HT1080 (cell line): ENCODE measurements at places on chromosomes 12 and 14. TPM values are rescaled to one million over a fixed set of nuclear protein-coding genes. Genes with fewer than 3 reads are reported as not detected.
A peak's percentile ranks its signal among the peaks of the same experiment; 100 is the strongest.

GRCh38 chr14:90808759-90809529, 7.3 kb downstream of the TTC7B start:
- DNase-seq = peak; percentile 34

DNA sequence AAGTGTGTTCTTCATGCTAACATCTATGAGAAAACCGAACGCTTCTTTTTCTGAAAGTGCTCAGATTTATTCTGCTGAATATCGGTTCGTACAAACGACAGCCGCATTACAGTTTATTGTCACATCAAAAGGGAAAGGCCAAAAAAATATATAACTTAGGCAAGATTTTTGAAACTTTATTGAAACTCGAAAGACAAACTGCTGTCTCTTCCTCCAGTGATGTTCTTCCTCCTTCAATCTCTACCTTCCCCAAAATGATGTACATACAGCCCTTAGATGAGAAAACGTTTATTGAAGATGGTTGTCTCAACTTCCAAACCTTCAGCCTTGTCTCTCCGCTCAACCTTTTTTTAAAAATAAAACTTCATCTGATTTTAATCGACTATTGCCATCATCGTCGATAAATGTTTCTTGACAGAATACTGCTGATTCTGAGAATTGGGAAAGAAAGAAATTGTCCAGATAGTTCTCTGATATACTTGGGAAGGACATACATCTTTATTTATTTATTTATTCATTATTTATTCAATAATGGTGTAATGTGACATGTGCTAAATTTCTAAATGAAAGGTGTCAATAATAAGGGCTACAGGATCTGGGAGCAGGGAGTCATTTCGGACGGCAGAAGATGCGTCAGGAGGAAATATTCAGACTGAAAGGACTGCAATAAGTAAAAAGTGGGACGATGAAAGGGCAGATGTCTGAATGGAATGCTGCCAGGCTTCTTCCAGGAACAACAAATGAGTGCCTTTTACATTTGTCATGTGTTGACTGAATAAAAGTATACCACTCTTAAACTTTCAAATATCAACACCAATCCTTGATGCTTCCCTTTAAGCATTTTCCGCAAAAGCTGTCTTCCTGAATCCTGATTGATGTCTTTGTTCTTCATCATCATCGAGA, 817 bp upstream of the MDM1 start:
- no peak for DNase-seq

DNA sequence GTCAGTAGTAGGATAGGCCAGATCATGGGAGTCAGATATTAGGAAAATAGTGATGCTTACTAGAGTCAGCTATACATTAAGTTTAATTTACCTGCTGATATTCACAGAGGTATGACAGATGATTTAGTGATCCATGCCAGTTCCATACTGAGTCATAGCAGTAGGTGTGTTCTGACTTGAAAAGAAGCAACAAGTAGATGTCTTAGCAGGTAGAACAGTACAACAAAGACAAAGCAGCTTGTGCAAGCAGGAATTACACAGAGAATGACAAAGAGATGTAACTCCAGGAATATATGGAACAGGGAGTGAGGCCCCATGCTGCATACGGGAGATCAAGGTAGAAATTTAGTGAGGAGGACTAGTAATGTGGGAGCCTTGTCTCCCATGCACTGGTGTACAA, 556.9 kb downstream of the SLC16A7 start:
- no peak for DNase-seq

GRCh38 chr12:16562921-16563320, 43.0 kb downstream of the LMO3 start:
- no peak for DNase-seq

- no peak for DNase-seq
Observed at GRCh38 chr12:92905258-92905810, 23.8 kb downstream of the EEA1 start.

DNA sequence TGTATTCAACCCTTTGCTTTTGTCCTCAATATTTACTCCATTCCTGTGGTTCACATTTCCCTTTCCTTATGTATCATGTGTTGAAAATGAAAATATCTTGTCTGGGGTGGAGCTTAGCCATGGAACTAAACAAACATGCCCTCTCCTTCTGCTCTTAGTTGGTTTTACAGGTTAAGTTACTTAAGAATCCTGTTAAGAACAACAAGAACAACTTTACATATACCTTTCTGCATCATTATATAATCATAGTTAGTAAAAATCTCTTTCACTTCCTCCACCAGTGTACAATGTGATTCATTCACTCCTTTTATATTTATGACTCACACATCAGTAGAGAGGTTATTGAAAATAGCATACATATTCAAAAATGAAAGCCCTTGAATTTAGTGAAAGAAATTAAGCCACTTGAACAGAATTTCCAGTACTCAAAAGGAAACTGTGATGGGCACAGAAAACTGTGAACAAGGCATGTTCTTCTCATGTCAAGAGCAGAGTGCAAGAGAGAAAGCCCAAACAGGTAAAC, 307.7 kb downstream of the CCDC91 start:
- peak; percentile 48 for DNase-seq

GRCh38 chr12:20213723-20214625, 154.4 kb upstream of the PDE3A start:
- no peak for DNase-seq

GRCh38 chr12:108577458-108577857, 15.1 kb downstream of the ISCU start:
- DNase-seq = no peak

DNA sequence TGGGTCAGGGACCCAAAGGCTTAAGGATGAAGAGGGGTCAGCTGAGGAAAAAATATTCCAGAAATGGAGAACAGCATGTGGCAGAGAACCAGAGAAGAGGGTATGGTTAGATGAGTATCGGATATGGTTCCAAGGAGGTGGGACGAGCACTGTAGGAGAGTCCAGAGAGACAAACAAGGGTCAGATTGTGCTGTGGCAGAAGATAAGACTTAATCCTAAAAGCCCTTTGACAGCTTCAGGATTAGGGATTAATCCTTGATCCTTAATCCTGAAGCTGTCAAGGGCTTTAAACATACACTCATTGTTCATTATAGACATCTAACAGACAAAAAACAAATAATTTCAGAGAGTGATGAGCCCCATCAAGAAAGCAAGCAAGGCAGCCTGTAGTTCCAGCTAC, 124.0 kb downstream of the SPTSSA start:
- no peak for DNase-seq

GRCh38 chr14:33414041-33414440, 475.4 kb downstream of the NPAS3 start:
- peak; percentile 1 for DNase-seq

DNA sequence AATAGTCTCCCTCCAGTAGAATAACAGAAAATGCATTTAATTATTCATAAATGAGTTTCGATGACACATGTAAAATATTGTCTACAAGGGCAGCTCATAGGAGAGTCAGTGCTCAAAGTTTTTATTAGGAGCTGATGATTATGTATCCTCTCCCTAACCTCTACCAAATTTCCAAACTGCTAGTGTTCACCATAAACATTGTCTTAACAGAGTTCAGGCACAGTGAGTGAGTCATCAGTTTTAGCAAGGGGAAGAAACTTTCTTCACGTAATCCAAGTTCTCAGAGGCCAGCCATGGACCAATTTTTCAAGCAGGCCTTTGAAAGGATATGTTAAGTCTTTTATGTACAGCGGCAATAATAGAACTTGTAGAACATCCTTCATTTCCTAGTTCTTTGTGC, 649.2 kb upstream of the MIS18BP1 start:
- DNase-seq = no peak

GRCh38 chr12:29155079-29155478, 6.0 kb downstream of the FAR2 start:
- no peak for DNase-seq

DNA sequence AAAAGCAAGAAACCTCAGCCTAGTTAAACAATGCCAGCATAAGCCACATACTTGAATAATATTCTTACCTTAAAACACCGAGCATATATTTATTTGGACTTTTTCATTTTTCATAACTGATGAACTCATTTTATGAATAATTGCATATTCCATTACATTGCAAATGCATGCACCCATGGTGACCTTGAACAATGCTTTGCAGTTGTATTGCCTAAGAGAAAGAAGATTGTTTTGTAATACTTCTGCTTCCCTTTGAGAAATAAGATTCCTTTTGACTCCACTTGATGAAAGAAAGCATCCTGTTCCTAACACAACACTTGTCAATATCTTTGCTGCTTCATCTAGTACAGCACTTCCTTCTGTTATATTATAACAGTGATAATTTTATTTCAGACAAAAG, 1182.2 kb downstream of the FLRT2 start:
- no peak for DNase-seq

Gene VRTN
- not detected in 2 replicates for total RNA-seq

Gene CLEC6A
- not detected in 2 replicates for total RNA-seq

Gene KLRC3
- not detected in 2 replicates for total RNA-seq

Gene RIMBP2
- total RNA-seq = 0.07 TPM in 1 of 2 replicates, not detected in the other

Gene KRT83
- total RNA-seq = 0.05 and 0.17 TPM in 2 replicates

Gene CLEC9A
- total RNA-seq = not detected in 2 replicates
